ENCODE measurements at places on chromosomes 7 and 10.

DNA sequence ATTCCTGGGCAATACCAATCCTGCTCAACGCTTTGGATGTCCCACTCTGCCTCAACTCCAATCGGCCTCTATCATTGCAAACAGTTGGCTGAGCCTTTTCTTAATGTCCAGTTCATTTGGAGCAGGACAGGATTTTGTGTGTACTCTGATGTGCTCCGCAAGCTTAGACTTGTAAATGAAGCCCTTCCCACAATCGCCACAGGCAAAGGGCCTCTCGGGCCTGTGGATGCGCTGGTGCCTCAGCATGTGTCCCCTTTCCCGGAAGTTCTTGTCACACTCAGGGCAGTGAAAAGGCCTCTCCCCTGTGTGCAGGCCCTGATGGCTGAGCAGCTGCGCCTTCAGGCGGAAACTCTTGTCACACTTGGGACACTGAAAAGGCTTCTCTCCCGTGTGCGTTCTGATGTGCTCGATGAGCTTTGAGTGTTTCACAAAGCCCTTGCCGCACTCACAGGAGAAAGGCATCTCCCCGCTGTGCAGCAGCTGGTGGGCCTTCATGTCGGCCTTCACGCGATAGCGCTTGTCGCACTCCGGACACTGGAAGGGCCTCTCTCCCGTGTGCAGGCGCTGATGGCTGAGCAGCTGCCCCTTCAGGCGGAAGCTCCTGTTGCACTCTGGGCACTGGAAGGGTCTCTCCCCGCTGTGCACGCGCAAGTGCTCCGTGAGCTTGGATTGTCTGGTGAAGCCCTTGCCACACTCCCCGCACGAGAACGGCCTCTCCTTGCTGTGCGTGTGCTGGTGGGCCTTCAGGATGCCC lies 20.0 kb downstream of the ZNF786 start:
- no peak for DNase-seq

GRCh38 chr10:99527526-99528493 lies 4.9 kb upstream of the NKX2-3 start:
- no peak for DNase-seq

DNA sequence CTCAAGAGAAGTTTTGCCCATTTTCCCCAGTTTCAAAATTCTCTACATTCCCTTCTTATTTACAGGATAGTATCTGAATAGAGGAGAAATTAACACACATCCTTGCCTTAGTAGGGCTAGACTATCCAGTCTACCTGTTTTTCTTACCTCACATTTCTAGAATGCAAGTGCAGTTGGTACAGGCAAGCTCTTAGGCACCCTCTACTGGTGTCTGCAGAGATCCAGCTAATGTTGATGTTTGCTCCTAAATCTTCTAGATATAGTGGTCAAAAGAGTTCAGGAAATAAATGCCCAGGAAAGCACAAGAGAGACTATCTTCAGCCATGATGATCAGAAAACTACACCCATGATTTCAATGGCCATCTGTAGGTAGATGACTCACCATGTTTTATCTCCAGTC lies 205.3 kb downstream of the HTR7 start:
- DNase-seq = no peak

DNA sequence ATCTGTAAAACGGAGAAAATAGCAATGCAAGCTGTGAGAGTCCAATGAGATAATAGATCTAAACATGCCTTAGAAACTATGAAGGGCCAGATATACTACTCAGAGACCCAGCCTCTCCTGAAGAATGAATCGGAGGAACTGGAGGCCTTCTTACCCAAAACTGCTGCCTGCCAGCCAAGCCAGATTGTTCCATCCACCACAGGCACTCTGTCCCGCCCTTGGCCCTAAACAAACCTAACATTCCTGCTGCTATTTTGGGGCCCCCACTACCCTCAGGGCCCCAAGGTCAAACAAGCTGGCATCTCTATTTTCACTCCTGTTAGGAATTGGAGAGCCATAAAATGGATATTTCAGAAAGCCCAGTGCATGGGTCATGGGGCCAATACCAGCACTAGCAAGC lies 48.0 kb upstream of the HMX3 start:
- DNase-seq = no peak

- DNase-seq = no peak
These were observed 104.3 kb downstream of the TRIM24 start for GRCh38 chr7:138564365-138564764.

DNA sequence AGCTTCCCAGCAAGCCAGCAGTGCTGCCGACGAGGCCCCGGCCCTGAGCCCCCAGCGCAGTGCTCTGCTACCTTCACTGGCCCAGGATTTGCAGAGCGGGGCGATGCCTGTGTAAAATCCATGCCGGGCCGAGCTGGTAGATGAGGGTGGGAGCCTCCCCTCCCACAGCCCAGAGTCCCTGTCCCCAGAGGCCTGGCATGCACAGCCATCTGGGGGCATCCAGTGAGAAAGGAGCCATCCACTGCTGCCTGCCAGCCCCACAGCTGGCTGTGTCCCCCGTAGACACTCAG lies 116.7 kb downstream of the RGS10 start:
- no peak for DNase-seq

All from CD4-positive, alpha-beta T cell treated with Interleukin-15 for 4 hours (primary cell).